ENCODE measurements at places on chromosomes 2 and 18.

DNA sequence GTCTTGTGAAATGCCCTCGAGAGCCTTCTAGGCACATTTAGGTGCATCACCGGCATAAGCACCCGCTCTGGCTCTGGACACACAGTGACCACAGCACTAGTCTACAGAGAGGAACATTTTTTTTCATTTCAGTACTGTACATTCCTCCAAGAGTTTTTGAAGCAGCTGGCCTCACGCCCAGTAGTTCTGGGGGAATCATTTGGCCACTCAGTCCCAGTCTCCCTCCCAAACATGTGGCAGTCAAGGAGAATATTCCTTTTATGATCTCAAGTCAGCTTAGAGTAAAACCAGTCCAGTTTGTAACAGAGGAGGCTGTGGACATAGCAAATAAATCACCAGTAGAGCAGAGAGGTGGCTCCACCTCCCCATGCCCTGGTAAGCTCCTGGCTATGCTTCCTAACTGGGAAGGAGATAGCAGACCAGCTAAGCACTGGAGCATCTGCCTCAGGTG lies 48.1 kb downstream of the KCNE4 start:
- no peak for DNase-seq

- DNase-seq = no peak
These were observed 57.3 kb upstream of the EML6 start for GRCh38 chr2:54666131-54666633.

- DNase-seq = no peak
These were observed 139.8 kb downstream of the ZFP36L2 start for GRCh38 chr2:43086451-43087221.

DNA sequence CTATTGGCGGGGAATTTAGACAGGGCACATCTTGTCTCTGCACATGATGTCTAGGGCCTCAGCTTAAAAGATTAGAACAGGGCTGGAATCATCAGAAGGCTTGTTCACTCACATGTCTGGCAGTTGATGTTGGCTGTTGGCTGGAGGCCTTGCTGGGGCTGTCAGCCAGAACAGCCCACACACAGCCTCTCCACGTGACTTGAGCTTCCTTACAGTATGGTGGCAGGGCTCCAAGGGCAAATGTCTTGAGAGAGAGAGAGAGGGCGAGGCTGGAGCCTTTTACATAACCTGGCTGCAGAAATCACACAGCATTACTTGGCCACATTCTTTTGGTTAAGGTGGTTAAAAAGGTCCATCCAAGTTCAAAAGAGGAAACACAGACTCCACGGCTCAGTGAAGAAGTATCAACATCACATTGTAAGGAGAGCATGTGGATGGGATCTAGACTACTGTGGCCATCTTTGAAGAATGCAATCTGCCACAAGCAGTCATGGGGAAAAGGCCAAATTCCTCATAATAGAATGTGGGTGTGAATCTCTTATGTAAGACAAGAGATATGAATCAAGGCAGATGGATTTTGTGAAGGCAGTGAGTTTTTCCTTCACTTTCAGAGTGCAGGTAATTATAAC lies 30.4 kb downstream of the SRSF7 start:
- DNase-seq = peak; percentile 51

DNA sequence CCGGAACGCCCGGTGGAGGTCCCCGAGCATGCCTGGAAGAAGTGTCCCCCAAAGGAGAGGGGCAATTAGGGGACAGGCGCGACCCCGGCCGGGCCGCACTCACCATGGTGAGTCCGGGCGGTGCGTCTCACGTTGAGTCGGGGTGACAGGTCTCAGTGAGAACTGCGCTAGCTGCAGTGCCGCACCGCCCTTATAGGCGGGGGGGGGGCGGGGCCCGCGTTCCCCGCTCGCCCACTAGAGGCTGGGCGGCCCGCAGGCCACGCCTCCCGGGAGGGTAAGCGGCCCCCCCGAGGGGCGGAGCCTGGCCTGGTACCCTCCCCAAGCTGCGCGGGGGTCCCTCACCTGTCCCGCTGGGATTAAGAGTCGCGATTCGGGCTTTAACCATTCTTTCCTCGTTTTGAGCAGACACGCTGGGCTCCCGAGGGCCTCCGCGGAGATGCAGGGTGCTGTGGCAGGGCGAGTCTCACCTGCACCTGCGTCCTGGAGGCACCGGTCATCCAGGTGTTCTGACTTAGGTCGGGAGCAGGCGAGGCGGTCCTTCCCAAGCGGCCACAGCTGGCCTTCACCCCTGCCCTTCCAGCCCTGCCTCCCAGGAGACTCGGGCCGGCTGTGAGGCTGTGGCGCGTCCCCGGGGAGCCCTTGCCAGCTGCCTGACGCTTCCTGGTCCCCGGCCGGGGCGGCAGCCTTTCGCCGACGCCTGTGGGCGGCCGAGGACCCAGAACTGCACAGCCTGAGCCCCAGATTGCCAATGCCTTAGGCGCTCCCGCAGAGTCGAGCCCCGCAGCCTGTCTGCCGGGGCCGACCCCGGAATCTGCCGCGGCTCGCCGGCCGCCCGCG lies at the start of gene TUBA4A:
TSS of gene TUBA4A (minus strand) at position 166 of the 837 bp plus-strand sequence. CDS start at position 106, 60 bp downstream.
- peak; percentile 87 for DNase-seq

DNA sequence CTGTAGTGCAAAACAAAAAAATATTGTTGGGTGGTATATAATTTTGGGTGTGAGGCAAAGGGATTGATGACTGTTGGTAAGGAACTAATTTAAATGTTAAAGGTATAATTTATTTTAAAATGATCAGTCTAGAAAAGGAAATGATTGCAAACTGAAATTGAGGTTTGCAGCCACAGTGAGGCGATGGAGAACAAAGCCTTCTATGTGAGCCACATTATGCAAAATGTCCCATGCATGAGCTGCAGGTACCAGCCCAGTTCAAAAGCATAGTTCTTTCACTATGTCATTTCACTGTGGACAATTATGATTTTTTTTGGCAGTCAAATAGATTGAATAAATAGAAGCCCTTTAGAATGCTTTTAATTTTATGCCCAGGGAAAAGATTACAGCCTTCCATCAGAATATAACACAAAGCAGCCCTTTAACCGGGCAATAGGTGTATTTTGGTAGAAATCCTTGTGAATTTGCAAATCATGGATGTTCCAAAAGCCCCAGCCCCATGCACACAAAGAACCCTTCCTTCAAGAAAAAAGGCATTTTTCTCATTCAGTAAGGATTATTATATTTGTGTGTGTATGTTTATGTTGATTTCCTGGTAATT lies 1.7 kb downstream of the MAP2 start:
- peak; percentile 9 for DNase-seq

- no peak for DNase-seq
These were observed 76.7 kb downstream of the INHBB start for GRCh38 chr2:120422465-120423160.

GRCh38 chr18:69787825-69788547 lies 159.7 kb downstream of the CD226 start:
- DNase-seq = no peak

- DNase-seq = no peak
These were observed 148.6 kb downstream of the COPS8 start for GRCh38 chr2:237234268-237234667.

- no peak for DNase-seq
These were observed 152.9 kb downstream of the SPP2 start for GRCh38 chr2:234203135-234203984.

DNA sequence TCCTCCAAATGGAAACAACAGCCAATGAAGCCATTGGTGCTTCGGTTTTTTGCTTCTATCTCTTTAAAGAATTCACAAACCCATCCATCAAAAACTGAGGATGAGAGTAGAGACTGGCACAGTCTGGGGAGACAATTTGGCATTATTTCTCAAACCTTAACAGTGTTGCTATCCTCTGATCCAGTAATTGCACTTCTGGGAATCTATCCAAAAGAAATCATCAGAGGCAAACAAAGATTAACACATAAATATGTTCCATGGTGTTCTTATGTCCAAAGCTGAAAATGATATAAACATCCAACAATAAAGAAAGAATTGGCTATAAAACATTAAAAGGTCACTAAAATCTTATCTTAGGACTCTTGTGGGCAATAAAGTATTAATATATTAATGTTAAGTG lies 35.1 kb downstream of the REEP1 start:
- DNase-seq = no peak

- DNase-seq = no peak
These were observed 25.1 kb downstream of the GPR35 start for GRCh38 chr2:240650254-240650965.

DNA sequence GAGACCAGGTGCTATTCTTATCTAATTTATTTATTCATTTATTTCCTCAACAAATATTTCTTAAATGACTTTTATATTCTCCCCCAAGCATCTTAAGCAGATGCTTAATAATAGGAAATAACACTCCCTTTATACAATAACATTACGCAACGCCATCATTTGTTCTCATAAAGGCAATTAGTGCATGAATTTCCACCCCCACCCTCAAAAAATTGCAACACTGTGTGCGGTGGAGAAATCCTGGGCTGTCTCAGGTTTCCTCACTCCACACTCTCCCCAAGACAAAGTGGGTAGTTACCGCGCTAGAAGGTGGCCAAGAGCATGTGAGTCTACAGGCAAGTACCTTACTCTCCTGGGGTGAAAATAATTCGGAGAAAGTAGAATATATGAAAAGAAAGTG lies 37.0 kb upstream of the CTDP1 start:
- no peak for DNase-seq

DNA sequence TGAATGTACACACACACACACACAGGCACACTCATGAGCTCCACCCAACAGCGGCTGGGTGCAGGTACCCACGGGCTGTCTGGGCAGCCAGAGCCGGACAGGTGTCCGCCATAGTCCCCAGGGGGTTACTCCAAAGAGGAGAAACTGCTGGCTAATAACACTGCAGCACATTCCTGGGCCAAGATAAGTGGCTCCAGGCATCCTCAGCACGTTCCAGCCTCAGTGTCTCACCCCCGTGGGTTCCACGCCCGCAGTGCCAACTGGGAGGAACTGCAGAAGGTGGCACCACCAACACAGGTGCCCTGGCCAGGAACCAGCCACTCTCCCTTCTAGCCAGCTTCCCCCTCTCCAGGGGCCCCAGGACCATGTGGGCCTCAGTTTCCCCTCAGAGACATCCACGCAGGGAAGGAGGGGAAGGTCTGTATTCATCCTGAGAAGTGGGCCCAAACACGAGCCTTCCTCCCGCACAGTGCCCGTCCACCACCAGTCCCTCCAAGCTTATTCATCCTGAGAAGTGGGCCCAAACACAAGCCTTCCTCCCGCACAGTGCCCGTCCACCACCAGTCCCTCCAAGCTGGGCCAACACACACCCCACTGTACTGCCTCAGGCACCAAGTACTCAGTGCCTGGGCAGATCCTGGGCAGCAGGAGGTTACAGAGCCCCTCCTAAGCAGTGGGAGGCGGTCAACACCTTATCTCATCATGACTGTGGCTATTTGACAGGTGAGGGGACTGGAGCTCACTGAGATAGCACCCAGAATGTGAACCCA lies 47.6 kb downstream of the TNS1 start:
- no peak for DNase-seq

GRCh38 chr2:22970284-22970975 lies 414.5 kb upstream of the KLHL29 start:
- no peak for DNase-seq

DNA sequence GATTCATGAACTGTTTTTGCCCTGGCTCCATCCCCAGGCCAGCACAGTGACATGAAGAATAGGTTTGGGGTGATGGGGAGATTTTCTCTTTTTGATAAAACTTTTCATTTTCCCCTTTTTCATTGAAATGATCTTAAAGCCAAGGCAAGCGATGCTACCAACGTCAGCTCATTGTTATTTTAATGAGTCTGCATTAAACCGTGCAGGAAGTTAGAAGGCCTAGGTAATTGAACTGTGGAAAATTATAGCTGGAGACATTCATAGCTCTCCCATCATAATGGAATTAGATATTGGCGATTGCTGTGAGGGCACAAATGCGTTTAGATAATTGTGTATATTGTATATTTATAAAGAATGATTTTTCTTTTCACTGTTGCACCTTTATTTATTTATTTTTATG lies 33.2 kb downstream of the SMARCAL1 start:
- DNase-seq = no peak

- no peak for DNase-seq
These were observed 448.7 kb upstream of the TCF4 start for GRCh38 chr18:56036741-56037140.

- DNase-seq = no peak
These were observed 171.5 kb downstream of the MTCL1 start for GRCh38 chr18:8876887-8877286.
